Erythroblast (primary cell): ENCODE measurements at places on chromosomes 6 and 20.

DNA sequence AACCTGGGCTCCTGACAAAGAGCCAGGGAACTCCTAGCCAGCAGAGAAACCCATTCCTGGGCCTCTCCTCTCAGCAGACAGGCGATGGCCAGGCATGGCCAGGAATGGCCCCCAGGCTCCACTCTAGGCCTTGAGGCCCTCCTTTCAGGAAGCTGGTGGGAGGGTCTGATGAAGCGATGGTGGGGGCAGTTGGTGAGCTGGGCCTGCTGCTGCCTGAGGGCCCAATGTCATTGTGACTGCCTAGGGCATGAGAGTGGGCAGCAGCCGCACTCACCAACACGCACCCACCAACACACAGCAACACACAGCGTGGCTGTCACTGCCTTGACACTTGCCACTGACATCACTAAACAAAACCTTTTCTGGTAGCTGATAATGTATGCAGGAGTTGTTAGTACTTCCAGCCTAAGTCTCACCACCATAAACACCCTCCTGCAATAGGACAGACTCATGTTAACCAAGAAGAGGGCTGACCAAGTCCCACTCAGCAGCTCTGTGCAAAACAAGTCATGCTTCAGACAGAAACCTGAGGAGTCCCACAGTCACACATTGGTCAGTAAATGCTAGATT, 69.3 kb downstream of the ABHD12 start:
- no peak for DNase-seq

DNA sequence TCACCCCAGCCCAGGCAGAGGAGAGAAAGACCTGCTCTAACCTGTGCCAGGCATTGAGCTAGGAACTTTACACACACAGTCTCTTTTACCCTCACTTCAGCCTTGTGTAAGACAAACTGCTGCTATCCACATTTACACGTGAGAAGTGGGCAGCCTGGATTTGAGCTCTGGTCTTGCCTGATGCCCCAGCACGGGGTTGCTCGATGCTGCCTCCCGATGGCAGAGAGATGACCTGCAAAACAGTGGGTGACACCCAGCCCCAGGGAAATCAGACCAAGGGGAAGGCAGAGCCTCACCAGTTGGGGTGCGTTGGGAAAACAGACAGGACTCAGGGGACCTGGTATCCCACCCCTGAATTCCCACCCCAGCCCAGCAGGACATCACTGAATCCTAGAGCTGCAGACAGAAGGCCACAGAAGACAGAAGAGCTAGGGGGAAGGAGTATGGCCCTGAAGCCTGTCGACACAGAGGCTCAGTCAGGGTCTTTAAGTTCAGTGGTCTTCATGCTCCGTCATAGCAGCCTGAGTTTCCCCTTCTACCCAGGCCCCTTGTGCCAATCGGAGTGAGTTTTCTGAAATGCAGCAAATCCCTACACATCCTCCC, 990 bp downstream of the BPI start:
- DNase-seq, result peak; percentile 34

GRCh38 chr6:28258877-28259777, at the start of gene NKAPL:
TSS of gene NKAPL (plus strand) at chr6:28259297. CDS start at chr6:28259372, 75 bp downstream.
- peak; percentile 20 for DNase-seq

DNA sequence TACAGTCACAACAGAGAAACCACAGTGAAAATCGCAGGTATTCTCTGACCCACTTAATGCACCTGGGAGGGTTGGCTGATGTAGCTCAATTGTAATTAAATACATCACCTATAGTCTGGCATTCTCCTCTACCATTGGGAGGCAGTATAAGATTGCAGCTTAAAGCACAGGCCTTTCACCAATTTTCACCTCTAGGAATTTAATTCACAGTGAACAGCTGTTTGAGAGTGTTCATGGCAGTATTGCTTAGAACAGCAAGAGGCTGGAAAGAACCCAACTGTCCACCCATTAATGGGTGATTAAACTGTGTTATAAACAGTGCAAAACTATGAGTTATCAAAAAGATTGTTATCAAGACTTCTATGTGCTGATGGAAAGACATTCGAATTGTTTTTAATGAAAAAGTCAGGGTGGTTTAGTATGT, 2.0 kb downstream of the EDEM2 start:
- peak; percentile 42 for DNase-seq

DNA sequence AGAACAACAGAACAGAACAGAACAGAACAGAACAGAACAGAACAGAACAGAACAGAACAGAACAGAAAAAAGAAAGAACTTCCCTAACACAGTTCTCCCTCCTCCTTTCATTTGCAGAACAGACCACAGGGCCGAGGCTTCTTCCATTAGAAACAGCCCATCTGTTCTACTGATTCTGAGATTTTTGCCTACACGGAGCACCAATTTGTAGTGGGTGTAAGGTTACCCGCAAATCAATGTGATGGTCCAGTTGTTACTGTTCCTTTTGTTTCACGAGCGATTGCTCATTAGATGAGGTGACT, 734 bp upstream of the OGFRL1 start:
- DNase-seq, result no peak

- no peak for DNase-seq
Observed at GRCh38 chr20:12051206-12052163, 133.8 kb downstream of the BTBD3 start.

DNA sequence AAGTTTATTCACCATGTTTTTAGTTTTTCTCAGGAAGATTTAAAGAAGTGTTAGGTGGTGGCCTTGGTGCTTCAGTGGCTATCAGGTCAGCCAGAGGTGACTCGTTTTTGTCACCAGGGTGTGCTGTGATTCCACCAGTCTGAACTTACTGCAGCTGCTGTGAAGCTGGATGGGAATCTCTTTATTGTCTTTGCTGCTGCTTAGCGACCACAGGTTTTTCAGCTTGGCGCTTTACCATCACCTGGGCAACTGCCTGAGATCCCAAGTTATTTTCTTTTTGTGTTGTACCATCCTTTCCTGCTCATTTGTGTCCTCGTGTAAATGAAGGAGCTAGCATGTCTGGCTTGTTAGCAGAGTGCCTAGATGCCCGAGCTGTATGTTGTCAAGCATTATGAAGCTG, 146.9 kb downstream of the MACROD2 start:
- DNase-seq, result peak; percentile 1

GRCh38 chr6:140475086-140475485, 1100.6 kb upstream of the CITED2 start:
- no peak for DNase-seq

- DNase-seq, result no peak
Observed at GRCh38 chr20:18748987-18749386, 64.6 kb upstream of the SCP2D1 start.

GRCh38 chr6:71388856-71389527, 100.4 kb downstream of the OGFRL1 start:
- no peak for DNase-seq

DNA sequence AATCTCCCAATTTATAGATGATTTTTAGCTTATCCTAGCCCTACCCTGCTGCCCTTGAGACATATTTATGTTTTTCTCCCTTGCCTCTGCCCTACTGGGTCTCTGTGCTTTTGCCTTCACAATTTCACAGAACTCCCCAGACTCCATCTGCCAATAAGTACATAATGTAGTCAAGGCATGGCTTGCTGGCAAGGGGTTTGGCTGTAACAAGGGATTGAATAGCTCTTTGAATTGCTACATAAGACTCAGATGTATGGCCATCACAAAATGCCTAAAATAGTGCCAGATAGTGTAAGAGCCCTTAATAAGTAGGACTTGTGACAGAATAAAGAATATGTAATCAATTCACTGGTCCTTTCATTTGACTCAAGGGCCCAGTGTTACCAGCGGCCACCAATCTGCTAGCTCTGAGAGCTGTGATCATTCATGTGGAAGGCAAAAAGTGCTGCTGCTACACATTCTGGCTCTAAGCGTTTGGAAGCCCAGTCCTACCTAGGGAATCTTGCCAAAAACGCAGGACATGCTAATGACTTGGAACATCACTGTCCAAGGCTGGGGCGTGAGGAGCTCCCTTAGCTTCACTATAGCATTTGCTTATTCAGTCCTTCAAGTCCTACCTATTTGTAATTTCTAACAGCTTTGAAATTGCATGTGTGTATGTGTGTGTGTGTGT, 20.5 kb downstream of the CLVS2 start:
- no peak for DNase-seq

- no peak for DNase-seq
Observed at GRCh38 chr20:43477619-43478018, 19.9 kb downstream of the SRSF6 start.

DNA sequence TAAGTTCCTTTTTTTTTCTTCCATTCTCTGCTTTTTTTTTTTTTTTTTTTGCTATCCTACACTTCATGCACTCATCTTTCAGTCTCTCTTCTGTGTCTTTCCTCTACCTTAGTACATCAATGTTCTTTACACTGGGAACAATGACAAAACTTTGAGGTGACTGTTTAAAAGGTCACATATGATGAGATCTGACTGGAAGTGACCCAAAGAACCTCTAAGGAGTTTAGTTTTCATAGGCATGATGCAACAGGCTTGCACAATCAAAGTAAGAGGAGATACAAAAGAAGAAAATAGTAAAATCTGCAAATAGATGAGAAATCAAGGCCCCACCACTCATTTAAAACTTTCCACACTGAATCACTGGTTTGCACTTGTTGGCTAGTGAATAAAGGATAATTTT, 840.8 kb downstream of the TBC1D32 start:
- DNase-seq, result no peak

GRCh38 chr20:37162646-37163045, 16.5 kb upstream of the RPN2 start:
- DNase-seq, result no peak

- DNase-seq, result peak; percentile 56
Observed at GRCh38 chr20:59007665-59008511, 834 bp upstream of the CTSZ start.

GRCh38 chr6:14770572-14770971, 475.3 kb upstream of the JARID2 start:
- DNase-seq, result no peak

GRCh38 chr6:90008189-90008907, 114.1 kb downstream of the GJA10 start:
- no peak for DNase-seq

GRCh38 chr6:40897390-40898003, 141.5 kb downstream of the UNC5CL start:
- DNase-seq, result no peak

GRCh38 chr6:37109714-37110499, 60.0 kb upstream of the PIM1 start:
- DNase-seq, result peak; percentile 96

GRCh38 chr20:3768342-3769130, 983 bp upstream of the ADISSP start:
- peak; percentile 83 for DNase-seq

- peak; percentile 54 for DNase-seq
Observed at GRCh38 chr6:139442188-139442671, 67.8 kb upstream of the CITED2 start.

DNA sequence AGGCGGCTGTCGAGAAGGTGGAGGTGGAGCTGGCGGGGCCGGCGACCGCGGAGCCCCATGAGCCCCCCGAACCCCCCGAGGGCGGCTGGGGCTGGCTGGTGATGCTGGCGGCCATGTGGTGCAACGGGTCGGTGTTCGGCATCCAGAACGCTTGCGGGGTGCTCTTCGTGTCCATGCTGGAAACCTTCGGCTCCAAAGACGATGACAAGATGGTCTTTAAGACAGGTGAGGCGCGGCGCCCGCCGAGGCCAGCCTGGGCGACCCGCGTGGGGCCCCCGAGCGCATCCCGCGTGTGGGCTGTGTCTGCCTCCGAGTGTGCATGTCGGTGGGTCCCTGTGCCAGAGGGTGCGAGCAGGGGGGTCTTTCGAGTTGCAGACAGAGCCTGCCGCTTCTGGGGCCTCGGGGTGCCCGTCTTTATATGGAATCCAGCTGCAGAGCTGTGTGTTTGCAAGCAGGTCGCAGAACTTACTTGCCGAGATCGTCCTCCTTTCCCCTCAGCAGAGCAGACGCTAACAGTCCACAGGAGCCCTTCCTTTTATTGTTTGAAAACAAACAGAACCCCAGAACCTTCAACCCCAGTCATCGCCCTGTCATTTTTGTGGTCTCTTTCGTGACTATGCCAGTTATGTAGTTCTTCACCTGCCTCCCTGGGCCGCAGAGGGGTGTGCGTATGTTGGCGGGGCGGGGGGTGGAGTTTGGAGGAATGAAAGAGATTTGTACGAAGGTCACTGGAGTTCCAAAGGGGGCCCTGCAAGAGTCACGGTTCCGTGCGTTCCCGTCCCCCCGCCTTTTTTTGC, 766 bp downstream of the SLC16A10 start:
- peak; percentile 52 for DNase-seq

DNA sequence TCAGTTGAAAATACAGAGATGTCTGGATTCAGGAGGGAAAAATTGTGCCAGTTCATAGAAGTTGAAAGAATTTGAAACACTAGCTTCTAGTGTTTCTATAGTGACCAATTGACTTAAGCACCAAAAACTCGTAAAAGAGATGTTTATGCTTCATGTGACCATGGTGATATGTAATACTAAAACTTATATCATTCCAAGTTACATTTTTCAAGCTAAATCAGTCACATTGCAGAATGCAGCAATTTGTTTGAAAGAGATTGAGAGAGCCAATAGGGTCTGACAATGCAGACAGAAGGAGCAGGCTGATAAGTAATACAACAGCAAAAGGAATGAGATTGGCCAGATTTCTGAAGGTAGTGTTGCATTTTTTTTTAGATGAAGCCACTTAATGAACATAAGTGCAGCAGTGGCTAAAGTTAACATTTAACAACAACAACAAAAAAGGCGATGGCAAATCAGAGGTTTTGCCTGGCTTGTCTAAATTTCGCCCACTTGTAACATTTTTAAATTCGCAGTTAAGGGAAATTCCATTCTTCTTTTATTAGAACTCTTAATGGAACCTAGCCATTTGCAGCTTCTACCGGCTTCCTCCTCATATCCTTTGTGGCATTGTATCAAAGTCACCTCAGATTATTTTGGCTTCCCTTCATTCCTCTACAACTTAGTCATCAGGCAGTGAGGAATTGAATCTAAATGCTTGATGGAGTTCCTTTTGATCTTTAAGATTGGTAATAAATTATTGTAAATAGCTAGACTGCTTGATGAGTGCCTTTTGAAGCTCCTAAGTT, 484.0 kb upstream of the SOX4 start:
- DNase-seq, result peak; percentile 11

DNA sequence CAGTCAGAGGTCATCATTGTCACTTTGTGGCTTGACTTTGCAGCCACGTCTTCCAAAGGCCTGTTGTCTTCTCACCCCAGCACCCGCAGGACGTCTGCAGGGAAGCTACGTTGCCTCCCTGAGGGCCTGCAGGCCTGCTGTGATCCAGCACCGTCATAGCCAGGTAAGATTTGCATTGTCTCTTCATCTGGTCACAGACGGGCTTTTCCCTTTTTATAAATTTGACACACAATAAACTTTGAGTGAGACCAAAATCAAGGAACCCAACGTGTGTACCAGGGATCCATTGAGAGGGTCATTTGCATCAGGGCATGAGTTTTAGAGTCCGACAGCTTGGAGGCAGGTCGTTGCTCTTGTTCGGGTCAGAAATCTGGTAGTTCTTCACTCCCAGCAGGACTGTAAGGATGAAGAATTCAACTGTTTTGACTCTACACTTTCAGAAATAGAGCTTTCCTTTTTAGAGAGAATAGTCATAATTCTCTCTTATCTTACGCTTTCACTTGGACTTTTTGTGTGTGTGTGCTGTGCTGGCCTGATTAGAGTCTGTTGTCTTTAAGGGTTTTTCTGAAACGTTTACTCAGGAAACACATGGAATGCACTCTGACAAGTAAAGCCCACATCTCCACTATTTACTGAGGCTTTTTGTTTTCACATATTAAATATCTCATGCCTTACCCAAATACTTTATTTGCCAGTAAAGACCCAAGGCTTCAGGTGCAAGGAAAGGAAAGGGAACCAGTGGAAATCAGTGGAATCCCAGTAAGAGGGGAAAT, 177.2 kb upstream of the TAB2 start:
- DNase-seq, result peak; percentile 82
